ENCODE measurements at places on chromosomes 3 and 15.
A peak's percentile ranks its signal among the peaks of the same experiment; 100 is the strongest.

DNA sequence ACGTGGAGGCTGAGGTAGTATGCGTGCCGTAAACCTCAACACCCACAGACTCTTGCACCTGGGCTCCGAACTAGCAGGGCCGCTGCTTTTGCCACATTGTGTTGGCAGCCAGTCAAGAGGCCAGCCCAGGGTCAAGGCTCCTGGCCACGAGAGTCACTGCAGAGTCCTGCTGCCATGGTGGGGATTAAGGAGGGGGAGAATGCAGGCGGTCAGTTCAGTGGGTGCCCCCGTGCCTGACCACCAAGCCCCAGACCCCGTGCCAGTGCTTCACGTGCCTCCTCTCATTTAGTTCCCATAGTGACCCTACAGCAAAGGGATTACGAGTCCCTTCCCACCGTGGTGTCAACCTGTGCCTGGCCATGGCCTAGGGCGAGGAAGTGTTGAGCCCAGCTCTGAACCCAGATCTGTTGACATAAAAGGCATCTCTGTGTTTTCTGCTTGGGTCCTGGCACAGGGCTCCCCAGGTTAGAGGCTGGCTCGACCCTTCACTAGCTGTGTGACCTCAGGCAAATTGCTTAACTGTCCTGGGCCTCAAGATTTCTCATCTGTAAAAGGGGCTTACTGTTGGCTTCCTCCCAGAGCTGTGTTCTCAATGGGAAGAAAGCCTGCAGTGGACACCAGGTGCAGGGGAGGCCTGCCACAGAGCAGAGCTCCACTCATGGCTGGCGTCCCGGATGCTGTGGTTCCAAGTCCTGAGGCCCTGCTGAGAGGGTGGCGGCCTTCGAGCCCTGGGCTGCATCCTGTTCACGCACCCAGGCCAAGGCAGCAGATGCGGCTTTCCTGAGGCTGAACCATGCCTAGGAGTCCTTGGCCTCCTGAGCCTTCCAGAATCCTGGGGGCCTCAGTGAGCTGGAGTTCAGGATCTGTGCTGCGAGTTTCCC, 32.8 kb downstream of the FBLN2 start:
- DNase-seq = no peak

- DNase-seq = peak; percentile 11
Observed at GRCh38 chr3:120147072-120147871, 53.0 kb upstream of the GSK3B start.

DNA sequence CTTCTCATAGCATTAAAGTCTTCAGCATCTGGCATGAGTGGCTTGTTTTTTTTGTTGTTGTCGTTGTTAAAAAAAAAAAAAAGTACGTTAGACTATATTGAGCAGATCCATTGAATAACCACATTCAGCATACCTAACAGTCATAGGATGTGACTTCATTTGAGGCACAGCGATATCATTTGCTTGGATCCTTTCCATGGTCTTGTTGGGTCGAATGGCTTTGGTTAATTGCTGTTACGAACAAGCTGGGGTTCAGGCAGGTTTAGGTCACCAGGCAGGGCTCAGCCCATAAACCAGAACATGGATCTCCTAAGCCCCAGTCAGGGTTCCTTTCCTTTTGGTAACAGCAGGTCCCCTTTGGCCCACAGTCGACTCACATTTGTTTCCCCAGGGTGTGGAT, 76.2 kb downstream of the POLR2M start:
- DNase-seq = no peak

- DNase-seq = no peak
Observed at GRCh38 chr3:159080256-159080655, 278.4 kb downstream of the MFSD1 start.

DNA sequence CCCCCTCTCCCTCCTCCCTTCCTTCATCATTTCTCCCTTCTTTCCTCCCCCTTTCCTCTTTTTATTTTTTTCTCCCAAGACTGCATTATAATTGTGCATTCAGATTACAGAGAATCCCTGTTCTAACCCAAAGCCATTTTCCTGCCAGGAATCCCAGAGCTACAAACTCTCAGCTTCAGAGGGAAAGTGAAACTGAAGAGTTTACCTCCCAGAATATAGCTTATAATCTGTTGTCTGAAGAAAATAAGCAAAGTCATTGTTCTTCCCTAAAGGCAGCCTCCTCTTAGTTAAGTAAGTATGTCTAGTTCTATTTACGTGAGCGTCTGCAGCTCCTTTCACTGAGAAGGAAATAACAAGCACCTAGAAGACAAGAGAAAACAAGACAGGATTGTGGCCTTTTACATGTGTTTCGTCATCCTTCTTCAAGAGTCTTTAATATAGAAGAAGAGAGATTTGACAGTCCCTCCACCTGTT, 97.2 kb downstream of the CHST2 start:
- no peak for DNase-seq

DNA sequence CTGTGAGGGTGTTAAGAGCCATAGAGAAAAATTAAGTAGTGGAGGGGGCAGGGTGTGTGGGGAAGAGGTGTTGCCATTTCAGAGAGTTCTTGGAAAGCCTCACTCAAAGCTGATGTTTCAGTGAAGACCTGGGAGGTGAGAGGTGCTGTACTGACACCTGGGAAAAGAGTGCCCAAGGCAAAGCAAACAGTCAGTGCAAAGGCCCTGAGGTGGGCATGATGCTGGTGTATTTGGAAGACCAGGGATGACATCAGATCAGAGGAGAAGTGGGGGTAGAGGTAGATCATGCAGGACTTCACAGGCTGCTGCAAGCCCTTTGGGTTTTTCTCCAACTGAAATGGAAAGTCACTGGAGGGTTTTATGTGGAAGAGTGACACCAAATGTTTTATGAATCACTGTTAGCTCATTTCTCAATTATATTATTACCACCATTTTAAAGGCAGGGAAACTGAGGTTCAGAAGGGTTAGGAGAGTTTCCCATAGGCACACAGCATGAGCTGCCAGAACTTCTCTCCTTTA, 42.8 kb upstream of the SMAD3 start:
- DNase-seq = no peak

DNA sequence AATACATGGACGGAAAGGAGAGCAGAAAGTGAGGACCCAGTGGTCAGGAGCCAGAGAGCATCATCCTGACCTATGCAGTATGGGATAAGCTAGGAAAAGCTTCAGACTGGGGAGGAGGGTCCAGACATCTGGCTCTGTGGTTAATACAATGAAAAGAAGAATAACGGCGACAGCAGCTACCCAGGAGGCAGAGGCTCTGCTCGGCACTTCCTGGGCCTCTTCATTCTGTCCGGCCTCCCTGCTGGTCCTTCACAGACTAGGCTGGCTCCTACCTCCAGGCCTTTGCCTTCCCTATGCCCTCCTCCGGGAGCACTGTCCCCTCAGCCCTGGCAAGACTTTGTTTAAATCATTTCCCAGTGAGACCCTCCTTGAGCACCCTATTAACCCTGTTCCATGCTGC, 58.9 kb upstream of the WNT5A start:
- no peak for DNase-seq

DNA sequence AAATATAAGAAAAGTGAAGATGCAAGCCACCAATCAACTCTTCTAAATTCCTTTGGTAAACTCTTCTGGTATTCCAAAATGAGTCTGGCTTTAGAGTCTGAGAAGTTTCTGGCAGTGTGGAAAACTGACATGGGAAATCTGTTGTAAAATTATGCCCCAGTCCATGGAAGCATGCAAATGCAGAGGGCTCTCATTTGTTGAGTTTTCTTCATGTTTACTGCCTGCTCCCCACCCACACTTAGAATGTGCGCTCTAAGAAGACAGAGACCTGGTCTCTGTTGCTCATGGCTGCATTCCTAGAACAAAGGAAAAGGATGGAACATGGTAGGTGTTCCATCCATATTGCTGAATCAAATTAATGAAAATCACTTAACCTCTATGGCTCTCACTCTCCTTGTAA, 411.8 kb upstream of the PDZRN3 start:
- DNase-seq = no peak

DNA sequence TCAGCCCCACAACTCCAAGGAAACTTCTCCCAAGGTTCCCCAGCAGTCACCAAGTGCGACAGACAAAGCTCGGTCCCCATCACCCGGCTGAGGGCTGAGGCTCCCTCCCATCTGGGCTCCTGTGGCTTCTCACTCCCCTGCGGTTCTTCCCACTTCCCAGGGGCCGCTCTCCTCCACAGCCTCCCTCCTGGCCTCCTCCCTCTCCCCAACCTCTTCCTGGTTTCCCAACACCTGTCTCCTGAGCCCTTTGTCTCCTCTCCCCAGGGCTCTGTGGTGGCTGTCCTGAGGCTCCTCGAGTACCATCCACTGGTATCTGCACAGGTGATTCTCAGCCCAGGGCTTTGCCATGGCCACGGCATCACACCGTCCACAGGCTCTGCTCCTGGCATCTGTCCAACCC, 113.2 kb upstream of the NSMCE3 start:
- DNase-seq = no peak
